ENCODE measurements at places on chromosomes 2 and 18.

DNA sequence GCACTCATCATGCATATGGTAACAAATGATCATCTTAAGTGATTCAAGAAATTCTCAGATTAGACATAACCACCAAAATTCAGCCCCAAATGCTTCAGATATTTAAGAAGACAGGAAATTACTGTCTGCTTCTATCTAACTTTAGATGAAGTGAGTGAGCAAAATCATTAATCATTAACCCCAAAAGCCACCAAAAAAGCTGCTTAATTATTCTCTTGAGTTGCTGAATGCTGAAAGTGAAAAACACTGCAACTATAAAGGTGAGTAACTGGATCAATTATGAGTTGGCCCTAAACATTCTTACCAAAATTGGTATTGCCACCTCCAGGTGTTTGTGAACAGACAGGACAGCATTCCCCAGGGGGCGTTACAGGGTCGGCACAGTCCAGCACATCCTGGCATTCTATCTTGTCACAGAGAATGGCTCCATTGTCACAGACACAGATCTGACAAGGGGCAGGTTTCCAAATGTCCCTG is 69.6 kb downstream of the COL5A2 start:
- DNase-seq = no peak

DNA sequence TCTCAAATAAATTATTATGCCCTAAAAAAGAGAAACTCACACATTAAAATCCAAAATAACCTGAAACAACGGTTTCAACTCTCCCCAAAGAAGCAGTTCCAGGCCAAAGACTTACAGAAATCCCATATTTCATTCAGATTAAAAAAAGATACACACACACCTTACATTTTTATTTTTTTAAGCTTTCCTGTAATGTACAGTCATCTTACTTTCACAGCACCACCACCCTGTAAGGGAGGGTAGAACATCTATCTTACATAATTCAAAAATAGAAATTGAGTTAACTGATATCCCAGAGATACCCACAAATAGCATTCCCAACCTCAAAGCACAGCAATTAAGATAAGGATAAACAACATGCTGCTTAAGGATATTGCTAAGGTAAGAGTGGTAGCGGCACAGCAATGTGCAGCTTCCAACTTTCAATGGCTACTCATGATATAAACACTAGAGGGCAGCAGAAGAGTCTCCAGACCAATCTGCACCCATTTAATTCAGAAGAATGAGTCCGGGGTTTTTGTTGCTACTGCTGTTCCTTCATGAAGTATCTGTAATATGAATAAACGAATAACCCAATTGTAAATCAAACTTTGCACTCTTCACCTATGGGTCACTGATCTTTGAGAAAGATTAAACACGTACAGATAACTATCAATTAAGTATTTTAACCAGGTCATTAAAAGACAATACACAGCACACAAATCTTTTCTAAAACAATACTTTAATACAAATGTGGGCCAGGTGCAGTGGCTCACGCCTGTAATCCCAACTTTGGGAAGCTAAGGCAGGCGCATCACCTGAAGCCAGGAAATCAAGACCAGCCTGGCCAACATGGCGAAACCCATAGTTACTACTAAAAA is 11.3 kb downstream of the GFPT1 start:
- DNase-seq = no peak

DNA sequence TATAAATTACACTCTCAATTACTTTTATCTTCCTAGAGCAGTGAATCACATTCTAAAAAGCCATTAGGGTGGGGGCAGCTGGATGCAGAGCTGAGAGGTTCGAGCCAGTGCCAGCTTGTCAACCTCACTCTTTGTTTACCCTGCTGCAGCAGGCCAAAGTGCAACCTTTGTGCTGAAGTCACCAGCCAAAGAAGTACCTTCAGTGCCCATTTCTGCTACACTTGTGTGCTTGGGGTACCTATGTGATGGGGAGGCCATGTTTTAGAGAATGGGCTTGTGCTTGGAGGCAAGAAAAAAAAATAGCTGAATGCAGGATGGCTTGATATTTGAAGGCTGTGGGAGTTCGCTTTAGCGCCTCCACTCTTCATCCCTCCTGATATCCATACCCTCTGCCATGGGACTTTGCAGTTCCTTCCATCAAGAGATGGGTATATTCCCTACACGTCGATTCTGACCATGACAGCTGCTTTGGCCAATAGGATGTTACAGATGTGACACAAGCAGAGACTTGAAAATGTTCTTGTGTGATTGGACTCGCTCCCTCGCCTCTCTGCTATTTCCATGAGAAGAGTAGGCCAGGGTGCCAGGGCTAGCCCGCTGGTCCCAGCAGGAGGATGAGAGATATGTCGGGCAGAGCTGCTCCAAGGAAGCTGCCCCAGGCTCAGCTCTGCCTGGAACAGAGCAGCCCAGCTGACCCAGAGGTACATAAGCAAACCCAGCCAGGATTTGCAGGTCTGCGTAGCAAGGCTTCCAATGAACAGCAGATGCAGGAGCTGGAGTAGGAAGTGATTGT is 12.7 kb upstream of the FZD5 start:
- no peak for DNase-seq

GRCh38 chr2:223580951-223581350 is 21.2 kb downstream of the SCG2 start:
- no peak for DNase-seq

- no peak for DNase-seq
Measured at GRCh38 chr2:47437287-47437686, 34.3 kb downstream of the MSH2 start.

GRCh38 chr2:127986548-127987079 is 41.2 kb downstream of the SAP130 start:
- DNase-seq = no peak

DNA sequence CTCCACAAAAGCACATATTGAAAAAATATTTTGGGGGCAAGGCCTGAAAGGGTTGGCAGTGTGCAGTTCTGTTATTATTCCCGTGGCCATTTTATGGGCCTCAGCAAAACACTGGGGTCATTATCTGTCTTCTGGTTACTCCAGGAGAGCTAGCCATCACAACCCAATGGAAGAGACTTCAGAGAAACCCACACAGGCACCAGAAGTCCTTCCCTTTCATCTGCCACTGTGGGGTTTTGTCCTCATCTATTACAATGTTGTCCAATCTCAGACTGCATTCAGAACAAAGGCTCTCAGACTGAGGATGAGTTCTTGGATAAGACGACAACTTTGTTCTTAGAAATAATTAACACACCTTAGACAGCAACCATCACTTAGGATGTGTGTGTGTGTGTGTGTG is 98.4 kb downstream of the PIEZO2 start:
- no peak for DNase-seq

GRCh38 chr2:127351603-127352002 is 36.2 kb downstream of the MAP3K2 start:
- no peak for DNase-seq

GRCh38 chr2:71210292-71210691 is 16.6 kb downstream of the PAIP2B start:
- no peak for DNase-seq

DNA sequence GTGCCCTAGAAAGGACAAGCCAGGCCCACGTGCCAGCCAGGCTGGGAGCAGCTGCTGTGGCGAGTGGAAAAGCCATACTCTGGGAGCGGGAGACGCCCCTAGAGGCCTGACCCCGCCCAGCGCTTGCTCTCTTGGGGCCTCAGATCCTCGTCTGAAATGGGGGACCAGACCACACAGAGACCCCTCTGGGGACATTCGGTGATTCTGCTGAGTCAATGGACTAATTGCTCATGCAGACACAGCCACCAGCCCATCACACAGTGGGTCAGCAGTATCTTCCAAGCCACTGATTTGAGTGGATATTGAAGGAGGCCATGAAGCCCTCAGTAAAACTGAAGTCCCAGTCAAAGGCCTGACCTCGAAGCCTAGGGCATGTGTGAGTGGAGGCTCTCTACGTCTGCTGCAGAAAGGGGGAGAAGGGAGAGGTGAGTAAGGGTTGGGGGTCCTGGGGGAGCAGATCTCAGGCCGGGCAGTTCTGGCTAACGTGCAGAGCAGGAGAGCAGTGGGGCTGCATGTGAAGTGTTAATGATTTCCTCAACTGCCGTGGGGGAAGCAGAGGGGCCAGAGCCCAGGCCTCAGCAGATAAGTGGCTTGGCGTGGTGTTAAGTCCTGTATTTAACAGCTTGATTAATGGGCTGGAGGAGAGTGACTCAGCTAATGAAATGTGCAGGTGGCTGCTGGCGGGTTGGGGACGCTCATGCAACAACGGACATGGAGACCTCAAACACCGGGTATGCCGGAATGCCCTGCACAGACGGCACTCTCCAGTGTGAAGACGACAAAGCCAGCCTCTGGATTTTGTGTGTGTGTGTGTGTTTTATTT is 104.4 kb upstream of the TWIST2 start:
- no peak for DNase-seq

DNA sequence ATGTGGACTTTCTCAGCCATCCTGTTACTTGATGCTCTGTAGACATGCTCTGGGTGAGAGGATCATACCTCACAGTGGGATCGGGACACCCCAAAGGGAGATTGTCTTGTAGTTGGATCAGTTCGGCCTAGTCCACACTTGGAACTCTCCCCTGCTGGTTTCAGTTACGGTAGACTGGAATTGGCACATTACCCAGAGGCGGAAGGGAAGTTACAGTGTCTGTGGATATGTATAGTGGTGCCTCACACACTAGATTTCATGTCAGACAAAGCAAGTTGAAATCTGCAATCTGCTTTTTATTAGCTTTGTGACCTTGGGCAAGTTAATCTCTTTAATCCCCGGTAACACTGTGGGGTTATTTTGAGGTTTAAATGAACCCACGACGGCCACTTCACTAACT is 16.2 kb upstream of the CTAGE1 start:
- no peak for DNase-seq

DNA sequence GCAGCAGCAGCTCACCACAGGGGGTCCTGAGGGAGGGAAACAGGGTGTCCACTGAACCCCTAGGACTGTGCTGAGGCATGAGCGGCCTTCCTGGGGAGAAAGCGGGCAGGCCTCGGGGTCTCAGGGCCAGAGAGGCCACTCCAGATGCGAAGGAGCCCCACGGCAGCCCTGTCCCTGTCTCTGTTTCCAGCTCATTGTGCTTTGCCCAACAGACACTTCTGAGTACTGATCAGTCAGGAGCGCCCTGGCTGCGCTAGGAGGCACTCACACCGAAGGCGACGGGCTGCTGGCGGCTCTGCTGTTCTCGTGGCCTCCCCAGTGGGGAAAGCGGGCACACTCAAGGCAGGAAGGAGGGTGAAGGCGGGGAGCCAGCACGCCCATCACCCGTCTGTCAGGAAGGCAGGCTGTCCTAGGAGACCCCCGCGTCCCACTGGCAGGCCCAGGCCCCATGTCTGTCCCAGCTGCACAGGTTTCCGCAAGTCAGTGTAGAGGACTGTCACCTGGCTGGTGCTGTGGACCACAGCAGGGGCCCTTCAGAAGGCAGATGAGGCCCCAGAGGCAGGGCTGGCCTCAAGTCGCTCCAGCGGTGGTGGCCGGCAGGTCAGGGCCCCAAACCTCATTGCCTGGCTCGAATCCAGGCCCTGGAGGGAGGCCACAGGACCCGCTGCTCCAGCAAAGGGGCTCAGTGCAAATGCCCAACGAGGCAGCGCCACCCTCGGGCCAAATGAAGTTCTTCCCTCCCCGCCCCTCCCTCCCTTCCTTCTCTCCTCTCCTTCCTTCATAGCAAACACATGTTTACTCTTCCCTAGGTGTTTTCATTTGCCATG is 6.8 kb downstream of the ESPNL start:
- no peak for DNase-seq

DNA sequence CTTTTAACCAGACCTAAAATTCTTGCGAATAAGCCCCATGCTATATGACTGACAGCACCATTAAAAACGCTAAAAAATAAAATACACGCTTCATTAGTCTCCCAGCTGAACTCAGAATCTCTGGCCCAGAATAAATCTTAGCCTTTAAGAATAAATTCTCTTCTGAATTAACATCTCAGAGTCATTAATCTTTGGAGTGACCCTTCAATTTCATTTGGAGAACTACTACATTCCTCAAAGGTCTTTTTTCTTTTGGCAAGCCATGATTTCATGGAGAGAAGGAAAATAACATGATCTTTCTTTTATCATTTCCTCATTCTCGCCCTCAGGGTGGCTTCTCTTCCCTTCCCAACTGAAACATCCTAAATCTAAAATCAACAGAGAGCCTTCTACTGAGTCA is 259.0 kb downstream of the AFF3 start:
- DNase-seq = no peak

- no peak for DNase-seq
Measured at GRCh38 chr2:235543128-235543750, 49.4 kb downstream of the AGAP1 start.

- DNase-seq = no peak
Measured at GRCh38 chr2:12965540-12966269, 249.0 kb downstream of the TRIB2 start.

GRCh38 chr2:113025737-113026136 is 20.5 kb downstream of the IL36A start:
- DNase-seq = no peak

DNA sequence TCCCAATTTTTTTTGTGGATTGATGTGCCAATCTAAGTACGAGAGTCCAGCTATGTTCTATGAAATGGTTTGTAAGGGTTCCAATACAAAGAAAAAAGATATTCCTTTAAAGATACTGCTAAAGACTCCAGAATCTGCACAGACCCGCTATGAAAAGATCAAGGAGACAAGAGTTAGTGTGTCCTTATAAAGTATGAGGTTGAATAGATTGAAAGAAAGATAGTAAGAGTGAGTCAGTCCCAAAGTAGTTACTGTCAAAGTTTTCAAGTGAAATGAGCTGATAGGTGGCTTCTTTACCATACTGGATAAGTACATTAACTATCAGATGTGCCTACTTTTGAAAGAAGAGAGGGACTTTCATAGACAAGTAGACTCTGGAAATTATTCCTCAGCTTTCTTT is 17.9 kb upstream of the EHBP1 start:
- no peak for DNase-seq

GRCh38 chr18:8248576-8248975 is 360.7 kb upstream of the RAB12 start:
- DNase-seq = no peak

Data from thoracic aorta (tissue), 2 donors.